Hepatocyte (in vitro differentiated cells): ENCODE measurements at places on chromosomes 1 and 21.

GRCh38 chr21:38733972-38734546 is 71.7 kb upstream of the ETS2 start:
- peak; percentile 91 for DNase-seq

DNA sequence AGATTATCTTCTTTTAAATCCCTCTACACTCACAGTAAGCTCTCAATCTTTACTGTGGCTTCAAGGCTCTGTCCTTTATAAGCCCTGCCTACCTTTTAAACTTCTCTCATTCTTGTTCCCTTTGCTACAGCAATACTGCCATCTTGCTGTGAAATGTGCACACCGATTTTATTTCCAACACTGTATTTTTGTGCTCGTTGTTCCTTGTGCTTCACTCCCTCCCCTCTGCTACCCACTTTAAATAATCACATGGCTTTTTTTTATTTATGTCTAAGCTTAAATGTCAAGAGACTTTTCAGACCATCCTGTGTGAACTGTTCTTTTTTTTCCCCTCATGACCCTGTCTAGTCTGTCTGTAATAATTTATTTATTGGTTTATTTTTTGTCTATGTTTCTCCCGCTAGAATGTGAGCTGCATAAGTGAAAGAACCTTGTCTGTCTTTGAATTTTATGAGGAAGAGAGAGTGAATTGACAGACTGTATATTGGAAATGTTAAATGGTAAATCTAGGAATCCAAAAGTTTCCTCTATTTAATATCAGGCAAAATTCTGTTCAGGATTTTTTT is 45.7 kb downstream of the ABCD3 start:
- DNase-seq, result peak; percentile 48

DNA sequence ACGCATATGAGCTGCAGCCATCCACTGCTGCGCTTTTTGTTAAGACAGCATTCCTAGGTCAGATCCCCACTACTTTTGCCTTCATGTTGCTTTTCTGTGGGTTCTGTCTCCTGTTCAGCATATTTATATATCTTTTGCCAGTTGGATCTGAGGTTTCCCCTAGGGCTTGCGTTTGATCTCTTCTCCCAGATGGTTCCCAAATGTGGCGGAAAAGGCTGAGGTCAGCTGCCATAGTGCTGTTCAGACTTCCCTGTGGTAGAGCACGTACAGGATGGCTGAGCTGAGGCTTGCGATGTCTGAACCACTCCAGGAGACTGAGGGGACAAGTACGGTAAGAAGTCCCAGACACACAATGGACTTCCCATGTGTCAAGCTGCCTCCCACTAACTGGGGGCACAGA is 39.8 kb downstream of the COL6A1 start:
- DNase-seq, result no peak

GRCh38 chr1:2300004-2300771 is 72.1 kb downstream of the SKI start:
- no peak for DNase-seq

DNA sequence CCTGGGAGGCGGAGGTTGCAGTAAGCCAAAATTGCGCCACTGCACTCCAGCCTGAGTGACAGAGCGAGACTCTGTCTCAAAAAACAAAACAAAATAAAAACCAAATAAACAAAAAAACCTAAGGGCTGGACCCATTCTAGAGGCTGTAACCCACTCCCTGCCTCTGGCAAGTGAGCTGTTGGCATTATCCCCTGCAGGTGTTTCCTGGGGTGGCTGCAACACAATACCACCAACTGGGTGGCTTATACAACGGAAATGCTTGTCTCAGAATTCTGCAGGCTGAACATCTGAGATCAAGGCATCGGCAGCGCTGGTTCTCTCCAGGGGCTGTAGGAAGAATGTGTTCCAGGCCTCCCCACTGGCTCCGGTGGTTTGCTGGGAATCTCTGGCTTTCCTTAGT is 15.2 kb downstream of the LRRC38 start:
- no peak for DNase-seq

DNA sequence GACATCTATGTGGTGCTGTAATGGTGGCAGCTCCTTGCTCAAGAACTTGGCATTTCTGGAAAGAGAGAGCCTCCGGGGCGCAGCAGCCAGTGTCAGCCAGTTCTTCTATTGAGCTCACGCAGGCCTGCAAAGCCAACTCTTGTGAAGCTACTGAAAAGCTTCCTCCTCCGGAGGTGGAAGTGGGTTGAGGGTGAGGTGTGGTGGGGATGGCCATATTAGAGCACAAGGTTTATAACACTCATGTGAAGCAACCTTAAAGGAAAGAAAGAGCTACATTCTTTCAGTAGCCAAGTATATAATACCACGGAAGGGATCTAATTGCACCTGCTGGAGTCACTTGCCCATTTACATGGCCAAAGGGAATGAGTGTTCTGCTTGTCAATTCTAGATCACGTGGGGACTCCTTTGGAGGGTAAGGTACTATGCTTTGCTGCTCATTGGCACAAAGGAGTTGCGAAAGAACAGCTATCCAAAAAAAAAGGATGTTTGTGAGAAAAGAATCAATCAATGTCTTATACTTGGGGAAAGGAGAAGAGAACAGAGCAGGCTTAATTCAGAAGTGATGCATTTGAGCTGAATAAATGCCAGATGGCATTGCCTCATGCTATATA is 18.3 kb upstream of the MAP10 start:
- no peak for DNase-seq

DNA sequence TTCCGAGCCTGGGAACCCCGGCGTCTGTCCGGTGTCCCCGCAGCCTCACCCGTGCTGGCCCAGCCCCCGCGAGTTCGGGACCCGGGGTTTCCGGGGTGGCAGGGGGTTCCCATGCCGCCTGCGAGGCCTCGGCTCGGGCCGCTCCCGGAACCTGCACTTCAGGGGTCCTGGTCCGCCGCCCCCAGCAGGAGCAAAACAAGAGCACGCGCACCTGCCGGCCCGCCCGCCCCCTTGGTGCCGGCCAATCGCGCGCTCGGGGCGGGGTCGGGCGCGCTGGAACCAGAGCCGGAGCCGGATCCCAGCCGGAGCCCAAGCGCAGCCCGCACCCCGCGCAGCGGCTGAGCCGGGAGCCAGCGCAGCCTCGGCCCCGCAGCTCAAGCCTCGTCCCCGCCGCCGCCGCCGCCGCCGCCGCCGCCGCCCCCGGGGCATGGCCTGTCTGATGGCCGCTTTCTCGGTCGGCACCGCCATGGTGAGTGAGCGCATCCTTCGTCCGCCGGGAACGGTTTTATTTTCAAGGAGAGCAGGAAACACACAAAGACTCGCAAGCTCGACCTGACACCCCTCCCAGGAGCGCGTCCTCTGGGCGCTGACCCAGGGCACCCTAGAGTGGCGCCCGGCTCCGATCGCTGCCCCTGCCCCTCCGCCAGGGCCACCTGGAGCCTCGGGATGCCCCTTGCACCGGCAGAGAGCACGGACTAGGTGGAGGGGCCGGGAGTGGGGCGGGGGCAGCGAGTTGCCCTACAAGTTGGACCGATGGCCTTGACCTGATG is at the start of gene ABCG1:
TSS of gene ABCG1 (plus strand) at position 305 of the 770 bp plus-strand sequence. CDS start at position 428, 123 bp downstream.
- peak; percentile 71 for DNase-seq

GRCh38 chr1:241738284-241739078 is 86.4 kb downstream of the WDR64 start:
- no peak for DNase-seq

DNA sequence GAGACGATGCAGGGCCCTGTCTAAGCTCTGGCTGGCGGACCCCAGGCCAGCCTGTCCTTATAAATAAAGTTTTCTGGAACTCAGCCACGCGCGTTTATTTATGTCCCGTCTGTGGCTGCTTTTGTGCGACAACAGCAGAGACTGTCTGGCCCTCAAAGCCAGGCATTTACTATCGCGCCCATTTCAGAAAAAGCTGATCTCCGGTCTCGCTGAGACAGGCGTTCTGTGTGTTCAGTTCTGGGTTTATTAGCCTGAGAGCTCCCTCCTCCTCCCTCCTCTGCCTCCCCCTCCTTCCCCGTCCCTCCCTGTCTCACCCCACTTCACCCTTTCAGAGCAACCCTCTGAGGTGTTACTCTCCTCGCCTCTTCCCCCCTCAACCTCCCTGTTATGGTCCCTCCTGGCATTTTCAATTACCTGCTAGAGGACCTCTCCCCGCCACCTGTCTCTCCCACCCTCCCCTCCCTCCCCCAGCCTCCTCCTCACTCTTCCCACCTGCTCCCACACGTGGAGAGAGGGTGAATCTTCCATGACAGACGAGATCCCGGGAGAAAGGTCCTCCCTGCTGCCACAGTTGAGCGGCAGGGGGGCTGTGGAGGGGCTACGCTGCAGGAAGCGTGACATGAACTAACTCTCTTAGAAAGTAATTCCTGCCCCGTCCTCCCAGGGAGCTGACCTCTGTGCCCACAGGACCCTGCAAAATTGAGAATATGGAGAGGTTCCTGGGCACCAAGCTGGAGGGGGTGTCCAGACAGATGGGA is 59.9 kb downstream of the SPSB1 start:
- no peak for DNase-seq

DNA sequence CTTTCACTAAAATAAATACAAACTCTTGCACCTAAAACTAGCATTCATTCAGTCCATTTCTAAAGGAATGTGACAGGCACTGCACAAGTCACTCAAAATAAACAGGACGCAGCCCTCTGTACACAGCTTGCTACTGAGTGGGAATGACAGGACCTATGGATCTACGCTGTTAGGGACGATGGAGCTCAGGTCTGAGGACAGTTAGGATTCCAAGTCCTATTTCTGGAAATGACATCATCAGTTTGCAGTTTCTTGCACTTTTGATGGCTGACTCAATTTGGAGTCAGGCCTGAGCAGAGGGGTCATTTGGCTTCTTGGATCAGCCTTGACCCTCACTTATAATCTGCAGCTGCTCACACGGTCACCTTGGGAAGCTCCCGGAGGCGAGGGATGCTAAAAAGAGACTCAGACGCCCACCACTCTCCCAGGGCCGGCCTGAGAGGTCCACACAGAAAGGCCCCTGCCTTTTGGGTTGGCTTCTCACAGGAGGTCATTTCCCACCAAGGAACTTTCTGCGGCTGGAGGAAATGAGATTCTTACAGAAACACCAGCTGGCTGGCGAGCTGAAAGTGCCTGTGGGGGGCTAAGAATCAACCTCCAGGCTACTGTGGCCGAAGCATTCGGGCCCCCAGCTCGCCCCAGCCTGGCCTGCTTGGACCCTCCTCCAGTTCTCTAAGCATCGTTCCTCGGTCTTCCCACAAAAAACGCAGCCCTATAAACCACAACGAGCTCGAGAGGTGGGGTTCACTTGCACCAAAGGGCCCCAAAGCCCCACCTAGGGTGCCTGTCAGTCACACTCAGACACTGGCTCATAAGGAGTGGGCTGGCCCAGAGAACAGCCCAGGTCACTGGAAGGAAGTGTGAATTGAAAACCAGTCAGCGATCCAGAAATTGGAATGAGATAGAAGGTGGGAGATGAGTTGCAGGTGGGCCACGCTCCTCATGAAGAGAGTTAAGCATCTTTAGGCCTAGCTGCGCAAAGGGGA is 8.9 kb upstream of the PDE9A start:
- DNase-seq, result no peak

- peak; percentile 81 for DNase-seq
Measured at GRCh38 chr21:31580866-31581276, 78.6 kb upstream of the SOD1 start.

DNA sequence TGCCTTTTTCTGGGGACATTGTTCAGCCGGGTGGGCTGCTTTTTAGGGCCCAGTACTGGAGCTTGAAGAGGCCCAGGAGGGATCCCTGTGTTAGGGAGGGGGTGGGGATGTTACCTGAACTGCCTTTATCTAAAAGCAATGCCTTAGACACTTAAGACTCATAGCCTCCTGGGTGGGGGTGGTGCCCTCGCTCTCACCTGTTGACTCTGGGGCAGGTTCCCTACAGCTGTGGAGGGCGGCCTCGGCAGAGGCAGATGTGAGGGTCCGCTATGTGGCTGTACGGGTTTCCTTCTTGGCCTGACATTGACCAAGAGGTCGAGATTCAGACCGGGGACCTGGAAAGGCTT is 716 bp downstream of the INAVA start:
- no peak for DNase-seq

GRCh38 chr1:21670059-21670881 is 1.1 kb upstream of the RAP1GAP start:
- DNase-seq, result no peak

DNA sequence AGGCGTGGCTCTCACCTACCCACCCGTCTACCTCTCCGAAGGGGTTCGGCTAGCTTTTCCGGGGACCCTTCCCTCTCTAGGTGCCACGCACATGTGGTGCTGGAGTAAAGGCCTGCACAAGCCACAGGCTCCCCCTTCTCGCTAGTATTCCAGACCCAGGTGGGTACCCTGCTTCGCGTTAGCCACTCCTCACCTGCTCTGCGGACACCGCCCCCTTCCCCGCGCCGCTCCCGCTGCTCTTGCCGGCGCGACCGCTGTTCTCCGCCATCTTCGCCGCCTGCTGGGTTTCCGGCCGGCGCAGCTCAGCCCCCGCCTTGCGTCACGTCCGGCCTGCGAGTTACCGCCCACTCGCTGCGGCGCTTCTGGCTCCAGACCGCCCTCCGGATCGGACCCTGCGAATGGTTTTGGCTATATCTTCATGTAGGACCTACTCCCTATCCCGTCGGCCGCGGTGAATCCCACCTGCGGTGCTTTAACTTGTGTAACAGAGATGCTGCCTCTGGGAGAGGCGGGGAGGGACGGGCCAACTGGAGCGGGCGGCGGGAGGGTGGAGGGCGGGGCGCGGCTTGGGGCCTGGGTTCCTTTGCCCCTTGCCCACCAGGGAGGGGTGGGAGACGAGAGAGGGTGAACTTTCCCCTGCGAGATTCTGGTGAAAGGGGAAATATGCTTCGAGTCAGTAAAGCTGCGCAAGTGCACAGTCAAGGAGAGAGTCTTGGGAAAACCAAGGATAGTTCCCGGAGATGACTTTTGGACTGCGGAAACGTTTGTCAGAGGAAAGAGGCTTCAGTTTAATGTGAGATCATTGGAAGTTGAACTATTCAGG is at the start of the genes NIT1 and PFDN2:
TSS of gene NIT1 (plus strand) at position 347 of the 823 bp plus-strand sequence. CDS start at position 419, 72 bp downstream.
TSS of gene PFDN2 (minus strand) at position 279 of the 823 bp plus-strand sequence. CDS start at position 268, 11 bp downstream.
- peak; percentile 94 for DNase-seq

DNA sequence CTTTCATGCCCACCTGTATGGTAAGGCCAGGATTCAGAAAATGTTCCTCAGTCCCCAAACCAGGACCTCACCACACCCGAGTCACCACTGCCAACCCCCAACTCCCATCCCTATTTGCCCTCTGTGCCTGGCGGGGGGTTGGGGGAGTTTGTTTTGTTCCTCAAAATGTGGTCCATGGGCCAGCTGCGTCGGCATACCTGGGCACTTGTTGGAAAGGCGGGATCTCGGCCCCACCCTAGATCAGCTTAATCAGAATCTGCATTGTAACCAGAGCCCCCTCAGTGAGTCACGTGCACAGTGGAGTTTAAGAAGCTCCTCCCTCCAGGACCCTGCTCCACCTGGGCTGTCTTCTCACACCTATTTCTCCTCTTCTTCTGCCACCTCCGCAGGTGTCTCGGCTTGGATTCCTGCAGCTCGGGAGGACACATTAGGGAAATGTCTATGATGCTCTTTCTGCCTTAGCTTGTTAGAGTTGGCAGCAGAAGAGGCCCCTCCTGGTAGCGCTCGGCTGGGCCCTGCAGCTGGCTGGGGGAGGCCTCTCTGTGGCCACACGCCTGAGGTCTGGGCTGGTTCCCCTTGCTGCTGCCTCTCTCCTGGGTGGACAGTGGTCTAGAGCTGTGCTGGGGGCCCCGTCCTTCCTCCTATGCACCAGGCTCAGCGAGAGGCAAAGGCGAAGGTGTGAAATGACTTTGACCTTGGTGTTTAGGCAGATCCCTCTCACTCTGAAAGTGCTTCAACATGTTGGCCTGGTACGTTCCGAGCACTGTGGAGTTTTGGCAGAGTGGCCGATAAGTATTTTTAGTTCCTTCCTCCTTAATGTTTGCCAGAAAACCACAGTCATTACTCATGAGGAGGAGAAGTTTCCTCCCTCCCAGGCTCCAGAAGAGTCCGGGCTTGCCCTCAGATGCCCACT is 41.8 kb upstream of the CAMTA1 start:
- DNase-seq, result no peak

- no peak for DNase-seq
Measured at GRCh38 chr1:150973258-150973835, 1.3 kb downstream of the CERS2 start.
